Activated CD4-positive, alpha-beta T cell treated with anti-CD3 and anti-CD28 coated beads, Interleukin-2, amount 10 ng/mL, durations not matched to agents 7 days and 5 days (primary cell): ENCODE measurements at places on chromosomes 11 and 22. TPM values are rescaled to one million over a fixed set of nuclear protein-coding genes. Genes with fewer than 3 reads are reported as not detected.

The TMEM135 gene
- 33.1 TPM for total RNA-seq

The MYO18B gene
- 2.0 TPM for total RNA-seq

The PSMA1 gene
- 183 TPM for total RNA-seq

The PATE2 gene
- total RNA-seq = 0.20 TPM

The KRTAP5-11 gene
- not detected for total RNA-seq

The PLEKHB1 gene
- 12.6 TPM for total RNA-seq

The ELP4 gene
- 26.7 TPM for total RNA-seq

The OR56A5 gene
- not detected for total RNA-seq

The MICALL1 gene
- 27.6 TPM for total RNA-seq

The FAM168A gene
- total RNA-seq = 28.9 TPM

The EXPH5 gene
- 3.3 TPM for total RNA-seq

The NRIP3 gene
- 0.75 TPM for total RNA-seq
